ENCODE measurements at places on chromosomes 5 and 9. TPM values are rescaled to one million over a fixed set of nuclear protein-coding genes. Genes with fewer than 3 reads are reported as not detected.

BTNL8 gene
- total RNA-seq, result not detected

BAAT gene
- total RNA-seq, result not detected

GCNT1 gene
- total RNA-seq, result 97.9 TPM

SPATA31C1 gene
- total RNA-seq, result not detected

ORM2 gene
- not detected for total RNA-seq

PRUNE2 gene
- 619 TPM for total RNA-seq

HMMR gene
- 13.2 TPM for total RNA-seq

ANKS6 gene
- 17.5 TPM for total RNA-seq

RANBP3L gene
- 0.76 TPM for total RNA-seq

PTPN3 gene
- total RNA-seq, result 9.5 TPM

SPAG8 gene
- total RNA-seq, result 1.2 TPM

INSL6 gene
- not detected for total RNA-seq

KLHL3 gene
- total RNA-seq, result 3.8 TPM
